ENCODE measurements at places on chromosomes 16 and 17. TPM values are rescaled to one million over a fixed set of nuclear protein-coding genes. Genes with fewer than 3 reads are reported as not detected.

Gene CCL22
- total RNA-seq, result not detected

Gene SMURF2
- total RNA-seq, result 53.7 TPM

DNA sequence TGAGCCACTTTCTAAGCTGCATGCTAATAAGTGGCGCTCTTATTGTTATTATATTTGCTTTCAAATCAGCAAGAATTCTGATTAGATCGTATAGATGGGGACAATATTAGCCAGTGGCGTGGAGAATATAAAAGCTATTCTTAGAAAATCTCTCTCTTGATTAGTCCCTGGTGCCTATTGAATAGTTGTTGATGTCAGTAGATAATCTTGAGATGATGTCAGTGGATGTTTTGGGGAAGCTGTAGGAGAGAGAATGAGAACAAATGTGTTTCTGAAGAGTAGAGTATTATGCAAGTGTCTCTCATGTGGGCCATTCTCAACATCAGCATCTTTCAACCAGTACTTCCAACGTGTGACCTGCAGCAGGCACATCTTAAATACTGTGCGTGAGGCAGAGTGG lies 445.7 kb downstream of the GRIN2A start:
- no peak for DNase-seq

Gene UNC13D
- 2.7 TPM for total RNA-seq

DNA sequence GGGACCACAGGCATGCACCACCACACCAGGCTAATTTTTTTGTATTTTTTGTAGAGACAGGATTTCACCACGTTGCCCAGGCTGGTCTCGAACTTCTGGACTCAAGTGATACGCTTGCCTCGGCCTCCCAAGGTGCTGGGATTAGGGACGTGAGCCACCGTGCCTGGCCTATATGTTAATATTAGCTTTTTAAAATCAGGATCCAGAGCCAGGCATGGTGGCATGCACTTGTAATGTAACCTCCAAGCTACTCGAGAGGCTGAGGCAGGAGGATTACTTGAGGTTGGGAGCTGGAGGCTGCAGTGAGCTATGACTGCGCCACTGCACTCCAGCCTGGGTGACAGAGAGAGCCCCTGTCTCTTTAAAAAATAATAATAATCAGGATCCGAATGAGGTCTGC lies 8.5 kb upstream of the ADCY7 start:
- no peak for DNase-seq

Gene MYH1
- not detected for total RNA-seq

DNA sequence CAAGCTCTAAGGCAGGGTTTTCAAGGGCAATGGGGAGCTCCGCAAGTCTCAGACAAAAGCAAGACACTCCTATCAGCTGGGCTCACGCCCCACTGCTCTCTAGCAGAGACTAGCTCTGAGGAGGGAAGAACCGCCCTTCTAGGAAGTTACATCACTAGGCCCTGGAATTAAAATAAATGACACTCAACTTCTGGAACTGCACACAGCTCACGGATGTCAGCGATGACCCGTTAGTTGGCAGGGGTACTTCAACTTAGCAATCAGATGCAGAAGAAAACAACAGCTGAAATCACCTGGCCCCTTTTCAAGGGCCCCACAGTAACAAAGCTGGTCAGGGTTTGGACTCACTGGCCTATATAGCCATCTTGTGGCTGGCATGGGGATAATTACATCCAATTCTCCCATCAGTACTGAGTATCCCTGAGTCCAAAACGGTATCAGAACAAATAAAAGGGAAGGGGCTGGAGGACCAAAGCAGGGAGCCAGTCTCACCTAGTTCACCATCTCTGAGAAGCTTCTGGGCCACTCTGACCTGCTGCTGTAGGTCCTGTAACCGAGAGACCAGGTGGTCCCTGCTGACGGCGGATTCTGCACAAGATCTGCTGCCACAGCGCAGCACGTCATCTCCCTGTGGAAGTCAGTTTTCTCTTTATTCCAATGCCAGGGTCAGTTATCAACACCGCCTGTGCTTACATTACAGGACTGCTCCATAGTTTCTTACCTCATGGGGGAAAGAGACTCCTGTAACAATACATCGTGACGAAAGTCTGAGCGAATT lies 22.2 kb downstream of the SERPINF1 start:
- DNase-seq, result peak; percentile 67

GRCh38 chr17:77494664-77495435 lies 354.1 kb downstream of the SEC14L1 start:
- peak; percentile 71 for DNase-seq

- peak; percentile 77 for DNase-seq
Measured at GRCh38 chr16:80993307-80993706, 13.4 kb downstream of the CMC2 start.

Gene TAT
- not detected for total RNA-seq
